ENCODE measurements at places on chromosomes 5 and 9.

GRCh38 chr5:6574537-6575245 is 58.2 kb downstream of the NSUN2 start:
- no peak overlapping the region for H3K27ac ChIP-seq
- H3K27me3 ChIP-seq: no peaks in the 10 kb centered on the region
- no peak overlapping the region for H3K4me3 ChIP-seq
- no peaks in the 10 kb centered on the region for H3K4me1 ChIP-seq

GRCh38 chr9:19809422-19810269 is 20.8 kb upstream of the SLC24A2 start:
- no peak for DNase-seq
- H3K36me3 ChIP-seq: no peaks in the 10 kb centered on the region
- H3K27me3 ChIP-seq: no peaks in the 10 kb centered on the region
- no peak overlapping the region for H3K27ac ChIP-seq

DNA sequence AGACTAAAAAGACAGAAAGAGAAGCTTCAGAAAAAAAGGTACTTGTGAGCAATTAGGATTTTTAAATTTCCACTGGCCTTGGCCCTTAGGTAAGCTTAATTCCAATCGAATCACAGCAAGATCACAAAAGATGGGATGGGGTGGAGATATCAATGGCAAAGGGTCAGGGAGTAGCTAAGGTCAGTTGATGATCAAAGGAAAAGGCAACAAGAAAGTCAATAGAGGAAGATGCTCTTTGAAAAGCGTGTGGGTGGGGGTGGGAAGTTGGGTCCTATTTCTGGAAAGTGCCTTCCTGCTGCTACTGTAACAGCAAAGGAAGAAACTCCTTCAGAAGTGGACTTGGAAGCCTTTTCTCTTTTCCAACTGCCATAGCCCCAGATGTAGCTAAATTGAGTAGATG is 7.3 kb downstream of the C1QTNF3 start:
- no peak overlapping the region for H3K27ac ChIP-seq
- DNase-seq: no peak
- no peaks in the 10 kb centered on the region for H3K27me3 ChIP-seq
- H3K4me3 ChIP-seq: no peak overlapping the region
- peaks cover 29% of the 10 kb centered on the region for H3K36me3 ChIP-seq
- H3K4me1 ChIP-seq: no peaks in the 10 kb centered on the region

DNA sequence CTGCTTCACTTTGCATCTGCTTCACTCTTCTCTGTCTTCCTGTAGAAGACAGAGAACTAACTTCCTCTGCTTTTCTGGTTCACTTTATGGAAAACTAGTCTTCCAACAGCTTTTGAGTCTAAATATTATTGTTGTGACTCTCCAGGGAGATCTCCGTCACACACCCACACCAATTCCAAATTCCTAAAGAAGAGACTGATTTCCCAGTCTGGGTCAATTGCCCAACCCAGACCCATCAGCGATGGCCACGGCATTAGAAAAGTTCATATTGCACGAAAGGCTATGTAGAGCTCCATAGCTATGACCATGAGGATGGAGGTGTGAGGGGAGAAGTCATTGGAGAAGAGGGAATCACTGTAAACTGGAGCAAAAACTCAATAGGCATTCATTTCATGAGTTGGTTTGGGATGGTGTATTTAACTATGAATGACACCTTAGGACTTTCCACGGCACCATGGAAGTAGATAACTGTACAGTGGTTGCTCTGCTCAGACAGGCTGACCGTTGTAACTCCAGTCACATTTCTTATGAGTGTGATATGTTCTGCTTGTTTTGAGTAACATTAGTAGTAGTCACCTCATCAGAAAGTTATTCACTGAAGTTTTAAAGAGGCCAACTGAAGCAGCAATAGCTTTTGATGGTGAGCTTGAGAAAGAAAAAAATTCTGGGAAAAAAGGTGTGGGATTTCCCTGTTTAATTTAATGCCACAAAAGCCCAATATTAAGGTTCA is 78.1 kb upstream of the MAMDC2 start:
- no peaks in the 10 kb centered on the region for H3K27me3 ChIP-seq
- H3K27ac ChIP-seq: no peak overlapping the region
- DNase-seq: no peak

GRCh38 chr9:13554626-13555025 is 275.1 kb upstream of the MPDZ start:
- H3K27me3 ChIP-seq: no peaks in the 10 kb centered on the region
- no peaks in the 10 kb centered on the region for H3K36me3 ChIP-seq

- H3K4me3 ChIP-seq: no peak overlapping the region
- H3K4me1 ChIP-seq: no peaks in the 10 kb centered on the region
- no peak overlapping the region for H3K27ac ChIP-seq
- H3K27me3 ChIP-seq: no peaks in the 10 kb centered on the region
Measured at GRCh38 chr9:119094086-119094485, 275.1 kb downstream of the BRINP1 start.

Measured in naive thymus-derived CD4-positive, alpha-beta T cell (primary cell).